Pancreas (tissue), 10 donors: ENCODE measurements at places on chromosomes 6 and 20. TPM values are rescaled to one million over a fixed set of nuclear protein-coding genes. Genes with fewer than 3 reads are reported as not detected.

DNA sequence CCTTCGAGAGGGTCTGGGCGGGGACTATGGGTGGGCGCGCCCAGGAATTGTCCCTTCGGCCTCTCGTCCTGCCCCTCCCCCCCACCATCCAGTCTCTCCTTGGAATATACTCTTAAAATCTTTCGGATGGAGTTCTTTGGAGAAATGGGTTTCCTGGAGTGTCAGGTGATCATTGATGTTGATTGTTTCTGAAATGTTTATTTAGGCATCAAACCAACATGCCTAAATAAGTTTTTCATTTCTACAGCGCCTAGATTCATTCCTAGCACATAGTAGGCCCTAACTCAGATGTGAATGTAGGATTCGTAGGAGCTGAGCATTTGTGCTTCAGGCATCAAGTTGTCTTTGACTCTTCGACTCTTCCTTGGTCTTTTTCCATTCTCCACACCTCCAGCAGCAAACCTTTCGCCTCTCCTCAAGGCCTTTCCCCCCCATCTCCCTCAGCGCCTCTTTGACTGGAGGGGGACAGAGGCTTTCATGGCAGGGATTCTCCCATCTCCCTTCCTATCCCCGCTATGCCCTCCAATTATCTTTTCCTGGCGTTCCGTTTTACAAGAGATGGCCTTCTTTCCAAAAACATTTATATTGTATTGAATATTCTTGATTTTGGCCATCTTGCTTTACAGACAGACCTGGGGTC is 610 bp downstream of the CASP8AP2 start:
- H3K27me3 ChIP-seq, result no peaks in the 10 kb centered on the region
- no peaks in the 10 kb centered on the region for H3K36me3 ChIP-seq
- H3K4me1 ChIP-seq, result no peaks in the 10 kb centered on the region
- peak overlapping the region; percentile 67 for H3K27ac ChIP-seq

DNA sequence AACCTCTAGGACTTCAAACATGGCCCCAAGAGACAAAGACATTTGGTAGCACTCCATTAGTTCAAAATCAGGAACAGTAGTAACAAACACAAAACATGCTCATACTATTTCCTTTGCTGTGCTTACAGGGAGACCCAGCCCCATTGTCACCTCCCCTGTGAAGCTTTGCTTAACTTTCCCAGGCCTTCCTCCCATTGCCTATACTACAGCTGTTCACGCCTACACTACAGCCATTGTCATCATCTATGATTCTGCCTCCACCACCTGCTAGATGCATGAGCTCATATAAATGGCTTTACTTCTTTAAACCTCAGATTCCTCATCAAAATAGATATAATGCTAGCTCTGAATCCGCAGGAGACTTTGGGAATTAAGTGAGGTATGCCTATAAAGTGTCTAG is 8.7 kb downstream of the PHACTR1 start:
- DNase-seq, result no peak
- H3K4me3 ChIP-seq, result no peak overlapping the region
- no peak overlapping the region for H3K27ac ChIP-seq
- H3K36me3 ChIP-seq, result no peaks in the 10 kb centered on the region
- H3K27me3 ChIP-seq, result no peaks in the 10 kb centered on the region

- H3K4me1 ChIP-seq, result no peaks in the 10 kb centered on the region
- no peak overlapping the region for H3K27ac ChIP-seq
- no peaks in the 10 kb centered on the region for H3K36me3 ChIP-seq
Measured at GRCh38 chr6:163170294-163170883, 244.1 kb upstream of the QKI start.

DNA sequence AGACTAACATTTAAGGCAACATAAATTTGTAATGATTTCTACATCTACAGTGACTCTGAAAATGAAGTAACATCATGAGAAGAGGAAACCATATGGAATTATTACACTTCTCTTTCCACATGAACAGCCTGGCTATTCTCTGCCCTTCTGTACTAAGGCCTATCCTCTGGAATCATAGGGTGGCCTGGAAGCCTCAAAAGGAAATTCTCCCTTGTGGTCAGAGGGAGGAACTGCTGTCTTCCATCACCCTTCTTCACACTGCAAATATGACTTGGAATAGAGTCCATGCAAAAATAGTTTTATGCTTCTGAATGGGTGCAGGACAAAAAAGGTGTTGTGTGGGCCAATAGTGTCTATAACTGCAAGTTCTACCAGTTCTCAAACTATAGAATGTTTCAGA is 44.6 kb upstream of the SH3BGRL2 start:
- H3K36me3 ChIP-seq, result no peaks in the 10 kb centered on the region
- no peaks in the 10 kb centered on the region for H3K27me3 ChIP-seq
- no peak overlapping the region for H3K27ac ChIP-seq
- H3K4me1 ChIP-seq, result no peaks in the 10 kb centered on the region
- DNase-seq, result no peak

The ANKEF1 gene
- 4.2 TPM for total RNA-seq

DNA sequence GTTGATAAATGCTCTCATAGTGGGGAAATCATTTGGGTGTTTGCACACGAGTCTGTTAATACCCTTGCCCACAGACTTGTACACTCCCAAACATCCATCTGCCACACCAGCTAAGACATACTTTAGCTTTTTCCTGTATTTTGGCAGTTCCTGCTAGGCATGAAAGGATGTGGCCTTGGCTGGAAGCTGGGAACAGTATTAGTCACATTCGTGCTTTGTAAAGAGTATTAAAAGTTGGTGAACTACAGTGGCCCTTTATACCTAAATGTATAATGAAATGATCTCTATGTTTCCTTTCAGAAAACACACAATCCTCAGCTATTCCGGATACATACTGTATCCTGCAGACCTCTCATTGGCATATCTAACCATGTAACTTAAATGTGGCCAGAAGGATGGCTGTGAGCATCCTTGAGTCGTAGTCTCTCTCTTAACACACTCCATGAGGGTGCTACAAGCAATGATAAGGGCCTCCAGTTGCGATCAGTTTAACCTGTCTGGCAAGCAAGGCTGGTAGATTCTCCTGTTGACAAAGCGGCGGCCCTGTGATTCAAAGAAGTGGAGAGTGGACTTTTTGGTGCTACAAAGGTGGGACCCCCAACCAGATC is 1.5 kb downstream of the LEMD2 start:
- no peak overlapping the region for H3K27ac ChIP-seq
- H3K27me3 ChIP-seq, result no peaks in the 10 kb centered on the region
- no peak overlapping the region for H3K4me3 ChIP-seq
- peaks cover 21% of the 10 kb centered on the region for H3K4me1 ChIP-seq
- DNase-seq, result no peak
- peaks cover 8% of the 10 kb centered on the region for H3K36me3 ChIP-seq

The OVOL2 gene
- 7.9 TPM for total RNA-seq

The SOX4 gene
- total RNA-seq, result 61.9 TPM

The E2F1 gene
- 0.92 TPM for total RNA-seq

- no peak overlapping the region for H3K27ac ChIP-seq
- no peaks in the 10 kb centered on the region for H3K36me3 ChIP-seq
- no peaks in the 10 kb centered on the region for H3K27me3 ChIP-seq
- no peaks in the 10 kb centered on the region for H3K4me1 ChIP-seq
- peak; percentile 26 for DNase-seq
Measured at GRCh38 chr20:29689411-29690225, 1567.8 kb upstream of the DEFB115 start.

DNA sequence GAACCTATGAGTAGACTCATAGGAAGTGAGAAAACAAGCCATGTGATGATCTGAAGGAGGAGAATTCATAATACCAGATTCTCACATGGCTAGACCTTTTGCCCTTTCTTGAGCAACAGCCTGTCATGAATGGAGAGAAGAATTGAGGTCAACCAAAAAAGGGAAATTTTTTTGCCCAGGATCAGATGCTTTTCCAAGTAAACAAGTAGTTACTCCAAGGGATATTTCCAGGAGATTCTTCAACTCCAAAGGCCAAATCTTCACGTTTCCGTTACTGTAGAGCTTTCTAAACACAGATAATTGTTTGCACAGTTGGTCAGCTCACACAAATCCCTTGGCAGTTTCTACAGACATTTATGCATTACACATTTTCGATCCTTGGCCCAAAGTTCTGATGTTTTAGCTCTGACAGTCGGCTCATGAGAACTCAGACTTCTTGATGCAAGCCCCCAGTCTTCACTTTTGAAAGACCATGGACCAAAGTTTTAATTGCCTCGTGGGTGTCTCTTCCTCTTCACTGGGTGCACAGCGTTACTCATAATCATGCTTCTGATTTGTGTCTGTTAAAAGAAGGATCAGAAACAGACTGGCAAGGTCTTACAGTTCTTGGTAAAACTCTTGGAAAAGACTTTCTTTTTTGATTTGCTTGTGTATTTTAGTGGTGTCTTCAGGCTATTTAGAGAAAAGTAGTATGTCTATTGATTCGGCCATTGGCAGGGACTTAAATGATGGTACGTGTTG is 115.0 kb downstream of the TSHZ2 start:
- H3K36me3 ChIP-seq, result no peaks in the 10 kb centered on the region
- no peak overlapping the region for H3K4me3 ChIP-seq
- DNase-seq, result no peak

DNA sequence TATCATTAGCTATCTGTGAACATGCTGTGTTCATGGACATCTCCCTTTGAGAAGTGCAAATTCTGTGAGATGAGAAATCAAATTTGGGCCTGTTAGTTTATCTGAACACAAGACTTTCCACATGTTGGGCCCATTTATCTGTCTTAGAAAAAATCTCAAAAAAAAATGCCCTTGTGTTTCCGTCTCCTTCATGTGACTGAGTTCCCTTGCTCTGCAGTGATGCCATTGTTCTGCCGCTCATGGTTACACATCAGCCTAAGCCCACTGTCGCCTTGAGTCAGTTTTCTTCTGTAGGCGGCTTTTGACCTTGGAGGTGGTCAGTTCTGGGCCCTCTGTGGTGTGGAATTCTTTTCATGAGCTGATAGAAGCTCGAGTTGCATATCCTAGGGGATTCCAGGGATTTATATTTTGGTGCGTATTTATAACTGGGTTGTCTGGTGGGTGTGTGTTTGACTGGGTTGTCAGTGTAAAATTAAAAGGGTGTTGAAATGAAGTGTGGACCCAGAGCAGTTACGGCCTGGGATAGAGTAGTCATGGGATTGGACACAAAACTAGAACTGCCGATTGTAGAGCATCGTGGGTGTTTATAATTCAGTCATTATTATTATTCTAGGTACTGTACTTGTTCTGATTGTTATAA is 156.7 kb downstream of the JARID2 start:
- H3K36me3 ChIP-seq, result no peaks in the 10 kb centered on the region
- DNase-seq, result no peak
- H3K27me3 ChIP-seq, result no peaks in the 10 kb centered on the region
- H3K27ac ChIP-seq, result no peak overlapping the region
- no peak overlapping the region for H3K4me3 ChIP-seq

DNA sequence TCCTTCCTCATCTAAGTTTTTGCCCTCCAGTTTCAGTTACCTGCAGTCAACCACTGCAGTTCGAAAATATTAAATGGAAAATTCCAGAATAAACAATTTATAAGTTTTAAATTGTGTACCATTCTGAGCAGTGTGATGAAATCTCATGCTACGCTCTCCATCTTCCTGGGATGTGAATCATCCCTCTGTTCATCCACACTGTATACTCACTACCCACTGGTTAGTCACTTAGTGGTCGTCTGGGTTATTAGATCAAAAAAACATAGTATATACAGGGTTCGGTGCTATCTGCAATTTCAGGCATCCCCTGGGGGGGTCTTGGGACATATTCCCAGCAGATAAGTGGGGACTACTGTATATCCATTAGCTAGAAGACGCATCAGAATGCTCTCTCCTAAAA is 151.9 kb upstream of the SLC22A16 start:
- no peak overlapping the region for H3K27ac ChIP-seq
- no peak for DNase-seq
- H3K36me3 ChIP-seq, result no peaks in the 10 kb centered on the region
- no peak overlapping the region for H3K4me3 ChIP-seq

- DNase-seq, result no peak
- H3K4me1 ChIP-seq, result no peaks in the 10 kb centered on the region
- H3K27me3 ChIP-seq, result no peaks in the 10 kb centered on the region
- no peak overlapping the region for H3K4me3 ChIP-seq
- H3K36me3 ChIP-seq, result no peaks in the 10 kb centered on the region
Measured at GRCh38 chr6:90496258-90497016, 90.4 kb downstream of the MAP3K7 start.

GRCh38 chr20:56429502-56429901 is 17.4 kb downstream of the CASS4 start:
- H3K27me3 ChIP-seq, result no peaks in the 10 kb centered on the region
- DNase-seq, result no peak
- no peaks in the 10 kb centered on the region for H3K36me3 ChIP-seq
- no peak overlapping the region for H3K4me3 ChIP-seq
- H3K27ac ChIP-seq, result no peak overlapping the region

The SLCO4A1 gene
- total RNA-seq, result 2.5 TPM

DNA sequence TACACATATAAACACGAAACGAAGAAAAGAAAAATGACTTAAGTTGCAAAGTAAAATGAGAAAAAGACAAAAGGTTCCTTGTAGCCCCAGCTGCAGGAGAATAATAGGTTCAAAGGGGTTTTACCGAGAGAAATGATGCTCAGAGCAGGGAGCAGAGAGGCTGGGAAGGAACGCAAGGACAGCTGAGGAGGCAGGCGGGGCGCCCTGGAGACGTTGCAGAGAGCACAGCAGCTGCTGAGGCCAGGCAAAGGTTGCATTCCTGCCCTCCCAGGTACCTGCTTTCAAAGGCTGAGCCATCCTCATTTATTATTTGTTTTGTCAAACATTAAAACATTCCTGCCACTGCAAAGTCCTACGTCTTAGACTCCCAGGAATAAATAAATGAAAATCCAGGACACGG is 16.2 kb upstream of the VAPB start:
- H3K27ac ChIP-seq, result no peak overlapping the region
- no peak for DNase-seq
- no peaks in the 10 kb centered on the region for H3K27me3 ChIP-seq
- no peaks in the 10 kb centered on the region for H3K36me3 ChIP-seq

The MYL9 gene
- 9.9 TPM for total RNA-seq

The ADAM33 gene
- 0.67 TPM for total RNA-seq

DNA sequence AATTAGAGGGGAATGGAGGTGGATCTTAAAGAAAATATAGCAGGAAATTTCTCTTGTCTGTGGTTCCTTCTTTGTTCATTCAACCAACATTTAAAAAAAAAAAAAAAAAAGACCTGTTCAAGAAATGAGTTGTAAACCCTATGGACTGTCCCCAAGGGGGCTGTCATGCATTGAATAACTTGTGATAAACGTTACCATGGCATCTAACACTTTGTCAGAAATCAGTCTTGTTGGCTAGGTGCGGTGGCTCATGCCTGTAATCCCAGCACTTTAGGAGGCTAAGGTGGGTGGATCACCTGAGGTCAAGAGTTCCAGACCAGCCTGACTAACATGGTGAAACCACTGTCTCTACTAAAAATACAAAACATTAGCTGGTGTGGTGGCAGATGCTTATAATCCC is 381.7 kb downstream of the BCKDHB start:
- H3K36me3 ChIP-seq, result no peaks in the 10 kb centered on the region
- H3K4me1 ChIP-seq, result no peaks in the 10 kb centered on the region
- DNase-seq, result no peak
- H3K27me3 ChIP-seq, result no peaks in the 10 kb centered on the region

DNA sequence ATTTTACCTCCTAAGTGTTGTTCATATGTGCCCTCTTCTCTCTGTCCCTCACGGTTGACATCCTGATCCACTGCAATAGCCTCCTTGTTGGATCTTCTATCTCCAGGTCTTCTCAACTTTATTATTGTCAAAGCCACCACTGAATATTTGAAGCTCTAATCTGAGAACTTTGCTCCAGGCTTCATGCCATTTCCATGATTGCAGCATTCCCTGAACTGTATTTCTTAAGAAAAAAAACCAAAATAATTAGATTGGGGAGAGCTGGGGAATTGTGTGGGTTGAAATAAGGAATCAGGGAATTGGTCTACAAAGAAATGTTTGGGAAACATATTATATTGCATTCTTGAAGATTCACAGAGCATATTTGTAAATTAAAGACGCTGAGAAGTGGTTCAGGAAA is 2.5 kb upstream of the STX7 start:
- H3K27ac ChIP-seq, result no peak overlapping the region
- H3K4me1 ChIP-seq, result peaks cover 13% of the 10 kb centered on the region
- H3K4me3 ChIP-seq, result no peak overlapping the region
- no peaks in the 10 kb centered on the region for H3K36me3 ChIP-seq
